ENCODE measurements at places on chromosomes 3 and 15.

DNA sequence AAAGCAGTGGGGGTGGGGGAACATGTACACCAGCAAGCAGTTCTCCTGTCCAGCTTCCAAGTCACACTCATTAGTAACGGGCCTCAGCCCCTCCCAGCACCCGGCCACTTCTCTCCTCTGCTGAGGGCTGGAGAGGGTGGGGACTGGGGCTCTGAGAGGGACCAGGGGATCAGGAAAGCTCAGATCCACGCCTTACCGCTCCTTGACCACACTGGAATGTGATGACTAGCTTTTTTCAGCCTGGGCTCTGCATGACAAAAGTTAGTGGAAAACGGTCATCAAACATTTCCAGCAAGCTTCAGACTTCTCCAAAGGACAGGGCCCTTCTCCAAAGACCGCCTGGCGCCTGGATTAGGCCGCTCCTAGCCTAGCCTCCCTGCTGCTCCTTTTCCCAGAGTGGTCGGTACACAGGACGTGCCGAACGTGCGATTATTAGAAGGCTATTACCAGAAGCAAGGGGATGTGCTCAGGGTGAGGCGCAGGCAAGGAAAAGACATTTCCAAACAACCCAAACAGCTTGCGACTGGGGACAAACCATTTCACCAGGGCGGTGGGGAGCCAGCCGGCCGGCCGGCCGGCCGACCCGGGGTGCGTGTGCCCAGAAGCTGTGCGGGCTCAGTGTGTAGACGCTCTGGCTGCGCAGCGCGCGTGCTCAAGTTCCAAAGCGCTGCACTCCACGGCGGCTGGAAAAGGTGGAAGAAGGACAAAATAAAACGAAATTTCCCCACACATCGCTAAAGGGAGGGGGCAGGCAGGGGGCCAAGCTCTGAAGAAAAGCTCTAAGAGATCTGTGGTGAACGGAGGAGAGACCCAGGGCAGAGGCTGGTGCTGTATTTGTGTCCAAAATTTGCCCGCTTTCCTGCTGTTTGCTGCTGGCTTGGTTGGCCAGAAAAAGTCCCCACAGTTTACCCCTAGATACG is 51.0 kb upstream of the SSR3 start:
- no peak for DNase-seq

DNA sequence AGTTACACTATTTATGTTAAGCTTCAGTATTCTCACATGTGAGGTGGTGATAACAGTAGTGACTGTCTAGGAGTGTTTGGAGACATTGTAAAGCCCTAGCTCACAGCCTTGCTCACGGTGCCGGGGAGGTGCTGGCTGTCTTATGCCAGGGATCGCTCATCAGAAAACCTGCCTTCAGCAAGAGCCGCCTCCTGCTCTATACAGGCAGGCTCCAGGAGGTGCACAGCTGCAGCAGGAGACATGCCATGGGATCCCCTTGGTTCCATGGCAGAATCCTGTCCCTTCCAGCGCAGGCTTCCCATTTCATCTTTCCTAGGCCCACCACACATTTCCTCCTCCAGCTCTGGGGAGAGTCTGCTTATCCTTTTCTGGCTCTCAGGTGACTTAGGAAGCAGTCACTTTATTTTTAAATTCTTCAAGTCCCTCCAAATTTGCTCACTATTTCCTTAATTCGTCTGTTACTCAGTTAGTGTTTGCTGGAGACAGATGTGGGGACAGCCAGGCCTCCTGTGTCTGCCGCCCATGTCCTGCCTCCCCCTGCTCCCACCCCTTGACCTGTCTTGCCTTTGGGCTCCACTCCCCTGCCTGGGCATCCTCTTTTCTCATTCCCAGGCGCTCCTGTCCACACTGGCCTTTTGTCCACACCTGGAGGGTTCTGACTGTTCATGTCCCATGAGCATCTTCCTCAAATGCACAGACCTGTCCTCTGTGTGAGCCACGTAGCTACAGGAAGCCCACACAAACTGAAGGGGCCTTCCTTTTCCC is 31.7 kb downstream of the SLCO2A1 start:
- DNase-seq, result no peak

DNA sequence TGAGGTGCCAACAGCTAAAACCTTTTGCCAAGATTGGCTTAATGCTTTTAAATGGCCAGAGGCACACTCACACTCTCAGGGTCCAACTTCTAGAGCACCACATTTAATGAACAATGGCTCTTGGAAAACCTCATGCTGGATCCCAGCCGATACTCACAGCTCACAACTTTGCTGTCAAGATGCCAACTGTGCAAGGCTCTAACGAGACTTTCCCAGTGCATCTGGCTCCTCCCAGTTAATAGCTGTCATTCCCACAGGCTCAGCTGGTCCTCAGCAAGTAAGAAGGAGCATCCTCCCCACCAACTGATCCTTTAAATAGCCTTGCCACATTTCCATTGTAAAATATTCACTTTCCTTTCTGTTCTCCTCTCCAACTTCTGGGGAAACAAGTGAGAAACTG is 20.3 kb upstream of the FRMD4B start:
- no peak for DNase-seq

GRCh38 chr3:37435572-37435971 is 261.2 kb upstream of the LRRFIP2 start:
- DNase-seq, result no peak

GRCh38 chr3:99470841-99471240 is 167.6 kb upstream of the COL8A1 start:
- DNase-seq, result no peak

GRCh38 chr3:150414258-150414657 is 6.2 kb downstream of the TSC22D2 start:
- DNase-seq, result no peak
